Activated T-cell treated with anti-CD3 and anti-CD28 coated beads, Interleukin-2, amount 50 U/mL, for 48 hours (primary cell): ENCODE measurements at places on chromosomes 2 and 18.

GRCh38 chr2:70785137-70785911, 5.1 kb downstream of the FIGLA start:
- peak; percentile 58 for DNase-seq

- DNase-seq = no peak
These were observed 746.1 kb upstream of the LRRTM1 start for GRCh38 chr2:81050580-81051095.

DNA sequence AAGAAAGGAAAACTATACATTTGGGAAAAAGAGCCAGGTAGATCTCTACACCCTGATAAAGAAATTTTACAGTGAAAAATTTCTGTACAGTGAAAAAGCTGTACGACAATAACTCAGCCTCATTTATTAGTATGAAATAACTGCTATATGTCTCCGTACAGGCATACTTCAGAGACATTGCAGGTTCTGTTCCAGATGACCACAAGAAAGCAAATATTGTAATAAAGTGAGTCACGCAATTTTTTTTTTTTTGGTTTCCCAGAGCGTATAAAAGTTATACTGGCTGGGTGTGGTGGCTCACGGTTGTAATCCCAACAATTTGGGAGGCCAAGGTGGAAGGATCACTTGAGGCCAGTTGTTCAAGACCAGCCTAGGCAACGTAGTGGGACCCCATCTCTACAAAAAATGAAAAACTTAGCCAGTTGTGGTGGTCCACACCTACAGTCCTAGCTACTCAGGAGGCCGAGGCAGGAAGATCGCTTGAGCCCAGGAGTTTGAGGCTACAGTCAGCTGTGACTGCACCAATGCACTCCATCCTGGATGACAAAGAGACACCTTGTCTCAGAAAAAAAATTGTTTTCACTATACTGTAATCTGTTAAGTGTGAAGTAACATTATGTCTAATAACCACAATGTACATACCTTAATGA, 28.2 kb upstream of the AMMECR1L start:
- no peak for DNase-seq

GRCh38 chr2:100143286-100143685, 896 bp upstream of the AFF3 start:
- DNase-seq = no peak

DNA sequence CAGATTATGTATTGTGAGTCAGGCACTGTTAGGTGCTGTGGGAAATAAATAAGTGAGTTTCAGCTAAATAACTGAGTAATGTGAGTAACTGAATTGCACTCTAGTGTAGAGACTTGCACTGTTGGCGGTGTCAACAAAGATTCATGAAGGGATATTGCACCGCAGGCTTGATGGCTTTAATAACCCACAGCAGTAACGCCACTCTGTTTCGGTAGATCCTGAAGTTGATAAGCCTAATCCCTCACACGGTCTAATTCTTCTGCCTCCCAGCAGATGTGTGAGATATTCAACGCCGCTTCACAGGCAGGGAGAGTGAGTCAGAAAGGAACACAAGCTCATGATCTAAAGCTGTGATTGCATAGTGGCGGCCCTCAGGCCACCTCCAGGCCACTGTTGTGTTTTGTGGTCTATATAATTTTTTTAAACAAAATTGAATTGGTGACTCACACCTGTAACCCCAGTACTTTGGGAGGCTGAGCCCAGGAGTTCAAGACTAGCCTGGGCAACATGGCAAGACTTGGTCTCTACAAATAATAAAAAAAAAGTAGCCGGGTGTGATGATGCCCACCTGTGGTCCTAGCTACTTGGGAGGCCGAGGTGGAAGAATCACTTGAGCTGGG, 94.3 kb downstream of the LIPG start:
- no peak for DNase-seq

- DNase-seq = no peak
These were observed 61.9 kb downstream of the EIF5B start for GRCh38 chr2:99399063-99399462.

DNA sequence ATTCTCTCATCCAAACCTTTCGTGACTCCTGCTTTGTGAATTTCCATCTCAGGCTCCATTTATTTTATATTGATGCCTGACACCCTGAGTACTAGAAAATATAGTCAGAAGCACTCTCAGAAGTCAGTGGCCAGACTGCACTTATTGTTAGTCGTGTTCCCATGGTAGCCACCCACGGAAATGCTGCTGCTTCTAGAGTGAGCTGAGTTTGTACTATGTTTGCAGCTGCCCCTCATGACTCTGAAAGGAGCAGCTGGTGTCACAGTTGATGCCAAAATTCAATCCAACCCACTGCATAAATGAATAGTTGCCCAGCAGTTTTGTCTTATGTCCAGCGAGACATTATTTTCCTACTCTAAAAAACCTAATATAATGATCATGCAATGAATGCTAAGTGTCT, 265.2 kb upstream of the SPHKAP start:
- DNase-seq = no peak

- DNase-seq = peak; percentile 85
These were observed 48.8 kb downstream of the ADNP2 start for GRCh38 chr18:80157708-80158343.

GRCh38 chr2:80638783-80639182, 334.2 kb upstream of the LRRTM1 start:
- no peak for DNase-seq

DNA sequence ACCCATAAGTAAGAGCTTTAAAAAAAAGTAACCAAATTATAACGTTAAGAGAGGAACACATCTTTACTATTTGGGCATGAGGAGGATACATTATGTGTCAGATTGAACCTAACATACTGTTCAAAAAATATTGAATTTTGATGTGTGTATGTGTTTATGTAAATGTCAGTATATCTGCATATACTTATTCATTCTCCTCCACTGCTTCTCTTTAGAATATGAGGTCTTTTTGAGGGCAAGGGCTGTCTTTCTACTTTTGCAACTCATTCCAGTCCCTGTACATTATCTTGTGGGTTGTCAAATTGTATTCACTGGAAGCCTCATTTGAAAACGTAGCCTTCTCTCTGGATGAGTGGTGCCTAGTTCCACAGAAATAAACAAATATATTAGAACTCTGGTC, 509.4 kb upstream of the HNMT start:
- no peak for DNase-seq

GRCh38 chr2:150465703-150466569, 21.5 kb downstream of the RND3 start:
- no peak for DNase-seq

DNA sequence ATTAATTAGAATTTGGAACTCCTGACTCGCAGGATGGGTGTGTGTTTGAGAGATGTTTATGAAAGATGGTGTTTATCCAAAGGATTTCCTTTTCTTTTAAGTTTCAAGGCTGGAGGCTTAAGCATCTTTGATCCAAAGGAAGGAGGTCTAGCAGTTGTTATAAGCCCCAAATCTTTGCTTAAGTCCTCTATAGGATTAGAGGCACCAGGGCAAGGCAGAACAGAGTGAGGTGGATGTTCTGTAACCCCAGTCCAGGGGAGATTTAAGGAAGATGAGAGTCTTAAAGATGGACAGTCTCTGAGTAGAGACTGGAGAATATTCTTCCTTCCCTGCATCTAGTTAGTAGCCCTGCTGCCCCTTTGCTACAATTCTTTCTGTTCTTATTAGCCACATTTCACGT, 17.5 kb downstream of the LBH start:
- no peak for DNase-seq

DNA sequence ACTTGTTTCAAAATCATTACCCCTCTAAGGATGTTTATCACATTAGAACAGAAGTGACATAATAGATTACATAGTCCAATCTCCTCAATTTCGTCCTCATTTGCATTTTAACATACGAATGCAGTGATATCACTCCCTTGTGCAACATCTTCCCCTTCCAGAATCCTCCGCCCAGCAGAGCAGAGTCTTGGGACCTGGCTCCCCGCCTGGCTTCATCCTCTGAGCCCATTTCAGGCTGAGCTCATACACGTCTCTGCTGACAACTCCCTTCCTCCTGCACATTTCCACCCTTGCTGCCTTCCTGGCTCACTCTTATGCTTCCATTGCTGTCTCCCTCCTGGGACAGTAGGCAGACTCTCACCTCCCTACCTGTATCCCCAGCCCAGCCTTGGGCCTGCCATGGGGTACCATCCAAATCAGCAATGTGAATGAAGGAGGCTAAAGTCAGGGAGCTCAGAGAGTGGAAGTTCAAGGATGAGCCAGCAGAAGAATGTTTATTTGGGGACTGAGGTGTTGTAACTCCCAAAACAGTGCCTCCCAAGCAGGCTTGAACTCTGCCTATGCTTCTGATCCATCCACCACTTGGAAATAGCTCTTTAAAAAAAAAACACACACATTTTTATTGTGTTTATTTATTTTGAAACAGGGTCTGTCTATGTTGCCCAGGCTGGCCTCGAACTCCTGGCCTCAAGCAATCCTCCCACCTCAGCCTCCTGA, 165.2 kb downstream of the TMEM200C start:
- no peak for DNase-seq

DNA sequence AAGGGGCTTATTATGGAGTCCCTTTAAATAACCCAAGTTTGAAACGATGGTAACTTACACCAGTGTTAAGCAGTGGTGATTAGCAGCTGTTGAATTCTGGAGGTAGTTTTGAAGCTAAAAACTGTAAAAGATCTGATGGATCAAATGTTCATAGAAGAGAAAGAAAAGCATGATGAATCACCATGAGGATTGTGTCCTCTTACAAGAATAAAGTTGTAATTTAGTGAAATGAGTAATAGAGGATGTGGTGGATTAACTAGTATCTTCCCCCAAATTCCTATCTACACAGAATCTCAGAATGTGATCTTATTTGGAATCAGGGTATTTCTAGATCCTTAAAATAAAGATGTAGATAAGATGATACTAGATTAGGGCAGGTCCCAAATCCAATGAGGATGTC, 1138.2 kb upstream of the TMEFF2 start:
- no peak for DNase-seq

DNA sequence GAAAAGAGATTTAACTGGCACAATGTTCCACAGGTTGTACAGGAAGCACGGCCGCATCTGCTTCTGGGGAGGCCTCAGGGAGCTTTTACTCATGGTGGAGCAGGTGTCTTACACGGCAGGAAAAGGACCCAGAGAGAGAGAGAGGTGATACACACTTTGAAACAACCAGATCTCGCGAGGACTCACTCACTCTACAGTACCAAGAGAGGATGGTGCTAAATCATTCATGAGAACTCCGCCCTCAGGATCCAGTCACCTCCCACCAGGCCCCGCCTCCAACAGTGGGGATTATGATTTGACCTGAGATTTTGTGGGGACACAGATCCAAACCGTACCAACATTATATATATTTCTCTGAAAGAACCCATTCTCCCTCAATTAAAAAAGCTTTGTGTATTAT, 79.7 kb upstream of the DOCK10 start:
- peak; percentile 29 for DNase-seq

GRCh38 chr2:175205523-175205922, 24.0 kb upstream of the ATP5MC3 start:
- no peak for DNase-seq

DNA sequence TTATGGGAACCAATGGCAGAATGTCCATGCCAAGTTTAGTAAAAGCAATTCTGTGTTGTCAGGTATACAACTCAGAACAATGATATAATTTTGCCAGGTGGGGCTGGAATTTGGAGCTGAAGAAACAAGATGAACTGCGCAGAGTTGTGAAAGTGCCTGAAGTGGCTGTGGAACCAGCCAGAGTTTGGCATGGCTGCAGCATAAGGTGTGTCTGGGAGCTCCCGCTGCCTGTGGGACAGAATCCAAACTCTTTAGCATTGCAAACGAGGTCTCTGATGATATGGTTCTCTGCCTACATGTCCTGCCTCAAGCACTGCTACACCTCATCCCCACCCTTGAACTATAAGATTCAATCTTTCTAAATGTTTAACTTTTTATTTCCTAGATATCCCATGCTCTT, 909.7 kb downstream of the EPHA4 start:
- DNase-seq = no peak

DNA sequence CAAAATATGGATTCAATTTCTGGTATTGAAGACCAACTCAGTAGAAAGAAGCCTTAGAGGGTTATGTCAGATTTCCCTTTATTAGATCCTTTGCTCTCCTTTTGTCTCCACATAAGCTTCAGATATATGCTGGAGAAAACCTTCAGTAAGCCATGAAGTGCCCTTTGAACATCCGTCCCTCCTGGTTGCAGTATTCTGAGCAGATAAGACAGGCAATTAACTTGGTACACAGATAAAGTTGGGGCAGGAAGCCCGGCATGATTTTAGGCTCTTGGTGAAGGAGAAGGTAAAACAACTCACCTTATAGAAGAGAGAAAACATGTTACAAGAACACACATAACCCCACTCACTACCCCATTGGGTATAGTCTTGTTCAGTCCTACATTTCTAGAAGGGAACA, 76.4 kb downstream of the SRD5A2 start:
- no peak for DNase-seq

DNA sequence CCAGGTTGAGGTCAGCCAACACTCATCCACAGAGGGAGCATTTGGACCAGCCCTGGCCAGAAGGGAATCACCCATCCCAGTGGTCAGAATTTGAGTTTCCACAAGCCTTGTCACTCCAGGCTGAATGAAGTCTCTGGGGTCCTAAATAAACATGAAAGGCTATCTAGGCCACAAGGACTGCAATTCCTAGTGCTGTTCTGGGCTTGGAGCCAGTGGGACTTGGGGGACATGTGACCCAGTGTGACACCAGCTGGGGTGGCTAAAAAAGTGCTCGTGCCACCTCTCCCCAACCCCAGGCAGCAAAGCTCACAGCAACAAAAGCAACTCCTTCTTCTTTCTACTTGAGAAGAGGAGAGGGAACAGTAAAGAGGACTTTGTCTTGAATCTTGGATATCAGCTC, 91.7 kb downstream of the MDH1 start:
- no peak for DNase-seq

DNA sequence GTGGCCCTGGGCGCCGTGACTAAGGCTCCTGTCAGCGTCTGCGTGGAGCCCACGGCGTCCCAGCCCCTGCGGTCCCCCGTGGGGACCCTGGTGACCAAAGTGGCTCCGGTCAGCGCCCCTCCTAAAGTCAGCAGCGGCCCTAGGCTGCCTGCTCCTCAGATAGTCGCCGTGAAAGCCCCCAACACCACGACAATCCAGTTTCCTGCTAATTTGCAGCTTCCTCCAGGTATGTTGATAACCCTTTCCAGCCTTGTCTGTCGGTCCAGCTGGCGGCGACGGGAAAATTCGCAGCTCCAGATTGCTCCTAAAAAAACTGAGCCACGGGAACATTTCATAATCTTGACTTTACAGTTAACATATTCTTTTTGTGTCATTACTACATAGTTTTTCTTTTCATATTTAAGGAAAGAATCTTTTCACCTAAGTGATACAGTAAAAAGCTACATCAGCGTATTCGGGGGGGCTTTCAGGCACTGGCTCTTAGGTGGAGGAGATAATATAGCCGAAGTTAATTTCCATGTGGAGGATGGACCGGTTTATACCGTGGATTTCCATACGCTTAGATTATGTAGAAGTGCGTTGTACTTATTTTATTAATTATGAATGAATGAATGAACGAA, 916 bp downstream of the TAF4B start:
- no peak for DNase-seq

DNA sequence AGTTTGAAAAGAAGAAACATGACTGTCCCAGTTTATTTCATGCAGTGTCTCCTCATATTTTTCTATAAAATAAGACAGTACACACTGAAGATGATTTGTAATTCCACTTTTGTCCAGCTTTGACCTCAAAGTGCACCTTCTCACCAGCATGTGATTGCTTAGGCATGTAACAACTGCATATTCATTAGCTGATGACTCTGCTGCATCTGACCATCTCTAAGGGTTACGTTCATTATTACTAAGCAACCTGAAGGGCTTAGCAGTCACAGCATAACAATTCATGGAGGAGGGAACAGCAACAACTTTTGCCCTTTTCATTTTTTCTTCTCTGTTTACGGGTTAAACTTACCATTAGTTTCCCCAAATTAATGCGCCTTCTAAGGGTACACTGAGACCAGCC, 330.6 kb upstream of the PIK3C3 start:
- no peak for DNase-seq
